Small intestine (tissue), 16 donors: ENCODE measurements at places on chromosomes 11 and 22.

GRCh38 chr11:57515332-57516060 lies at the start of gene SLC43A1:
Gene SLC43A1, minus strand, starts transcription at chr11:57515702. Its CDS starts 1,591 bp downstream, at chr11:57514111.
- DNase-seq, result peak; percentile 69

DNA sequence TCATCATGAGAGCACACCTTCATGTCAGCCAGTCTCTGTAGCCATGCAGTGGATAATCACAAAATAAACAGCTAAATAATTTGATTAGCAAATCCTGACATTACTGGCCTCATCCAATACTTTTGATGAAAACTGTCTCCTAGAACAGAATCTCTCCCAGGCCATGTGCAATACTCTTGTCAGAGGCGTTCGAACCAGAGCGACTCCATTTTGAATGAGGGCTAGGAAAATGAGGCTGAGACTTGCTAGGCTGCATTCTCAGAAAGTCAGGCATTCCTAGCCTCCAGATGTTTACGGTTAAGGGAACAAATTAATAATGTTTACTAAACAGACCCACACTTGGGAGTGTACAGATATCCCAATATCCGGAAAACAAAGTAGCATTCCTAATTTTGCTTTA lies 69.9 kb downstream of the FAM168A start:
- no peak for DNase-seq

GRCh38 chr22:30333707-30334087 lies 7.0 kb upstream of the TBC1D10A start:
- no peak for DNase-seq

GRCh38 chr11:32444186-32444585 lies 8.8 kb upstream of the WT1 start:
- DNase-seq, result no peak

DNA sequence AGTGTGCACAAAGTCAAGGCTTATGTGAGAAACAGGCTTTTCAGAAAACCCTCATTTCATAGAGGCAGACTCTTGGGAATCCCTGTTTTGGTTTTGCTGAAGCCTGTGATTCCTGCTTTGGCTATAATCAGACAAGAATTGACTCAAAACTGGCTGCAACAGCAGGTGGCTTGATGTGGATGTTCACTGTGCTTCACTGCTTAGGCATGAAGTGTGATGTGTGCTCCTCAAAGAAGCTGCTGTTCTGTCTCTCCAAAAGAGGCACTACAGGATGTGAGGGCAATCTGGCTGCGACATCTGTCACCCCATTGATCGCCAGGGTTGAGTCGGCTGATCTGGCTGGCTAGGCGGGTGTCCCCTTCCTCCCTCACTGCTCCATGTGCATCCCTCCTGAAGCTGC lies 103.5 kb downstream of the C11orf58 start:
- no peak for DNase-seq

DNA sequence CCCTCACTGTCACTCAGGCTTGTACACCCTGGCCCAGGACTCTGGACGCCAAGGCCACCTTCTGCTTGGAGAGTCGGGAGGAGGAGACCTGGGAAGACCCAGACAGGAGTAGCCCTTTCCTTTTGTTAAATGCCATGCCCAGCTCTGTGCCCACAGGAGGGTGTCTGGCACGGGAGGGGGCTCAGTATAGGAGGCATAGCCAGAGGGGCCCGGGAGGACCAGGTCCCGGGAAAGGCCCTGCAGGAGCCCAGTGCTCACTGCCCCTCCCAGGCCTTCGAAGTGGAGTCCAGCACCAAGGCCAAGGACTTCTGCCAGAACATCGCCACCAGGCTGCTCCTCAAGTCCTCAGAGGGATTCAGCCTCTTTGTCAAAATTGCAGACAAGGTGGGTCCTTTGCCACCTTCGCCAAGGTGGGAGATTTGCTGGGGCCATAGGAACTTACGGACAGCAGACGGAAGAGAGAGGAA lies 79.0 kb downstream of the MYO7A start:
- no peak for DNase-seq

GRCh38 chr11:110429731-110430266 lies at the start of gene FDX1:
Gene FDX1, plus strand, starts transcription at chr11:110429948. Its CDS starts 173 bp downstream, at chr11:110430121.
- DNase-seq, result peak; percentile 78

DNA sequence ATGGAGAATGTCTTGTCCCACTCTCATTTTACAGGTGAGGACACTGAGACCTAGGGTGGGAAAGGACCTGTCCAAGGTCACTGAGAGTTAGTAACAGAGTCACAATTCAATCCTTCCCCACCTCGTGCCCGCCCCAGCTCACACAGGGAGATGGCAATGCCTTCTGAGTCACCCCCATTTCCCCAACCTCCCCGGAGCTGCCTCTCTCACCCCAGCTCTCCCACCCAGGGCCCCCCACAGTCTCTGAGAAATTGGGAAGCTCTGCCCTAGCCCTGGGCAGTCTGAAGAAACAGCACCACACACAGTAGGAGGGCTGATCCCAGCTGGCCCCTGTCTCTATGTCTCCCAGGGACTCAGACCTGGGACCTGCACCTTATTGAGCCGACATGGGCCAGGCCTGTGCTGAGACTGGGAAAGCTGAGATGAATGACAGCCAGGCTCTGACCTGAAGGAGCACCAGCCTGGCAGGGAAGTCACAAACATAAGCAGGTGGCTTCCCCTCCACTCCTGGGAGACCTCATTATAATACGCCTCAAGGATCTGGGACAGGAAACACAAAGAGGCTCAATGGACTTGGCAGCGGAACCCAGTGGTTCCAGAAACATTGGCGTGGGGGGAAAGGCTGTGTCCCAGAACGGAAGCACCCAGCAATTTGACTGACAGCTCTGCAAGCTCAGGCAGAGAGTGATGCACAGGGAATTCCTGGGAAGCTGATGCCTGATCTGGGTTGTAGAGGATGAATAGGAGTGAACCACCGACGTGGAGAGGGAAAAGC lies 51.0 kb downstream of the CD6 start:
- no peak for DNase-seq

GRCh38 chr11:104873252-104873651 lies 25.0 kb downstream of the CASP12 start:
- DNase-seq, result no peak

DNA sequence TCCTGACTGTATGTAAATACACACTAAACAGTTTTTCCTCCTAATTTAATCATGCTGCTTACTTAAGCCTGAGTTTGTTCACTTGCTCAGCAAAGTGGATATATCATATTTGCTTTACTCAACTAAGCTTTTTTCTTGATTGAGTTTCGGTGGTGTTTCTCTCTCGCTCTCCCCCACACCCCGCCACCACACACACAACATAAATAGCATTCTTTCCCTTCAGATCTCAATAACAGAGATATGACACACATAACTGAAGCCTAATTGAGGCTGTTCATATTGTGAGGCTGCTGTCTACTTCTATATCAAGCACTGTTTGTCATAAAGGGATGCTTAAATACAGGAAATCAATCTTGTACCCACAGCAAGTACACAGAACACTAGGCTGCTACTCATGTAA lies 364.9 kb downstream of the FAT3 start:
- DNase-seq, result no peak

DNA sequence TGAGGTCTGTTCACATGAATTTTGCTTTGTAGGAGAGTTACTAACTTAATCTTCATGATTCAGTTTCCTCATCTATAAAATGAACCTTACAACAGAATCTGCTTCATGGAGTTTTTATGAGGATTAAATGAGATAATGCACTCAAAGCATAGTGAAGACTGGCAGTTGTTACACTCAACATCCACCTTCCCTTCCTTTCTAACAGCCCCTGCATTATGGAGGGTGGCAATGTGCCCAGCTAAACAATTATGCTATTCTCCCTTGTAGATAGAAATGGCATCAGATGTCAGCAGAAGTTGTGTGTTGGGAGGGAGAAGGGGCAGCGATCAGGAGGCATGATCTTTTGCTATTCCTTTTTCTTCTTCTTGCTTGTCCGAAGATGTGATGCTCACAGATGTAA lies 6.5 kb downstream of the POU2AF1 start:
- DNase-seq, result no peak

- DNase-seq, result no peak
Measured at GRCh38 chr22:31238057-31238456, 26.0 kb downstream of the LIMK2 start.

- DNase-seq, result no peak
Measured at GRCh38 chr11:70604221-70604620, 205.9 kb downstream of the CTTN start.

- peak; percentile 9 for DNase-seq
Measured at GRCh38 chr11:59923813-59924212, 14.4 kb upstream of the OOSP1 start.

DNA sequence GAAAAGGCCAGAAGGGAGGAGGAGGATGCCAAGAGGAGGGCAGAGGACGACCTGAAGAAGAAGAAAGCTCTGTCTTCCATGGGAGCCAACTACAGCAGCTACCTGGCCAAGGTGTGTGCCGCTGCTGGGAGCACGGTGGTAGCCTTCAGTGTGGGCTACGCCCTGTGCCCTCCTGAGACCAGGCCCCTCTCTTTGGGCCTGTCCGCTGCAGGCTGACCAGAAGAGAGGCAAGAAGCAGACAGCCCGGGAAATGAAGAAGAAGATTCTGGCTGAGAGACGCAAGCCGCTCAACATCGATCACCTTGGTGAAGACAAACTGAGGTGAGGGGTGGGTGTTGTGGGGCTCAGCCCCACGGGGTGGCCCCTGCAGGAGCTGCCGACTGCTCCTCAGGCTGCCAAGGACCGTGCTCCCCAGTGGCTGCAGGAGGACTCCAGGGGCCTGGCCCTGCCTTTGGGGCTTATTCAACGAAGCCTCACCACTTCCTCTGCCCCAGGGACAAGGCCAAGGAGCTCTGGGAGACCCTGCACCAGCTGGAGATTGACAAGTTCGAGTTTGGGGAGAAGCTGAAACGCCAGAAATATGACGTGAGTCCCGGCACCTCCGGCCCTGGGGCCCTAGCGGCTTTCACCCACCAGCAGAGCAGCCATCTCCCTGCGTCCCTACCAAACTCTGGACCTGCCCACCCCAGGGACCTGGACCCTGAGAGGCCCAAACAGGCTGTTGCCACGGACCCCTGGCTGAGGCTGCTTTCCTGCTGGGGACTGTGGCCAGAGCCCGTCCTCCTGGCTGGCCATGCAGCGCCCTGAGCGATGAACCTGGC lies 12.6 kb upstream of the MRPL23 start:
- no peak for DNase-seq

- DNase-seq, result no peak
Measured at GRCh38 chr22:19823191-19823901, 31.3 kb downstream of the GNB1L start.

DNA sequence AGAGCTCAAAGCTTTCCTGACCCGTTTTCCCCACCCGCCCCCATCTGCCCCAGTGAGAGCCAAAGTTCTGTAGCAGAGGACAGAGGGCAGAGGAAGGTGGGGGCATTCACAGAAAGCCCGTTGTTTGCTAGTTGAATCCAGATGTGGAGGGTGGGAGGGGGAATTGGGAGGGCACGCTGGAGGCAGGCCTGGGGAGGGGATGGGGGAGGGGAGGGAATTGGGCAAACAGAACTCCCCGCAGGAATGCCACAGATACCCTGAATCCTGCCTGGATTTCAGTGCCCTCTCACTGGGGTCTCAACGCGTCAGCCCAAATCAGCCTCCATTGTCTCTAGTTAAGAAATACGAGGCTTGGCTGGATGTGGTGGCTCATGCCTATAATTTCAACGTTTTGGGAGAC lies 12.9 kb upstream of the OAF start:
- no peak for DNase-seq

GRCh38 chr11:3807909-3808860 lies at the start of gene PGAP2:
Gene PGAP2, plus strand, starts transcription at chr11:3808560. Its CDS starts 2,700 bp downstream, at chr11:3811260.
- peak; percentile 91 for DNase-seq

DNA sequence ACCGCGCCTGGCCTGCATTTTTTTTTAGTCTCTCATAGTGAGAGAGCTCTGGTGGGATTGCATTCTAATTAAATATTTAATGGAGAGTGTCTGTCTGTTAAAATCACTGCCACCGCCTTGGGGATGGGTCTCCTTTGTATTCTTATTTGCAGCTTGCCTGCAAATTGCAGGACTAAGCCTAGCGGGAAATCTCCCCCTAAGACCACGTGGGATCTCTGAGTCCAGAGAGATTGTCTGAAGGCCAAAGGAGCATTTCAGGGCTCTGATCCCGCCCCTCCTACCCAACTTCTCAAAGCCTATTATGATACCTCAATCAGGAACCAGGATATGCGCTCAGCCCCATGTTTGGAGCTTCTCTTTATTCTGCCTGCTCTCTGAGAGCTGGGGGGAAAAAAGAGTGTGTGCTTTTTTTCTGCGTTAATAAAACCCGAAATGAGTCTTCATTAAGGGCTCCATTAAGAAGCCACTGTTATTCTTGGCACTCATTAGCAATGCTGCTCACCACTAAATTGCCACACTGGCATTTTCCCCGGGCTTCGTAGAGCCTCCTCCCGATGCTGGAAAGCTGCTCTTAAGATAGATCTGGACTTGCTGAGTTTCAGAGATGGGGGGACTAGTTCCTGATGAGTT lies 92.9 kb upstream of the THY1 start:
- no peak for DNase-seq

- no peak for DNase-seq
Measured at GRCh38 chr22:36064358-36064757, 35.7 kb upstream of the RBFOX2 start.

GRCh38 chr11:69874984-69875624 lies 55.9 kb upstream of the FGF3 start:
- DNase-seq, result no peak

DNA sequence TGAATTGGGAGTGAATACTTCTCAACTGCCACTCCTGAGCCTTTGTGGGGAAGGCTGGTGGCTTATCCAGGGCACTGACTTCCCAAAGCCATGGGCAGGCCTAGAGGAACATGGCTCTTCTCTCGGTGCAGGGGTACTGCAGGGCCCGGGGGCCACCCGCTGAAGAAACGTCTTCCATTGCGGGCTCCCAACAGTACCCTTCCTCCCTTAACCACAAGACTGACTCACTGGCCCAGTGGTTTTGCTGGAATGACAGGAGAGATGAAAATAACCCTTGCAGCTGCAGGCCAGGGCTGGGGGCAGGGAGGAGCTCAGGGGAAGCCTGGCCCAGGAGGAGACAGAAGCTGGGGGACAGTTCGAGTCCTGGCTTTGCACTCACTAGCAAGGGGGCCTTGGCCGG lies 13.5 kb downstream of the TXN2 start:
- DNase-seq, result no peak

DNA sequence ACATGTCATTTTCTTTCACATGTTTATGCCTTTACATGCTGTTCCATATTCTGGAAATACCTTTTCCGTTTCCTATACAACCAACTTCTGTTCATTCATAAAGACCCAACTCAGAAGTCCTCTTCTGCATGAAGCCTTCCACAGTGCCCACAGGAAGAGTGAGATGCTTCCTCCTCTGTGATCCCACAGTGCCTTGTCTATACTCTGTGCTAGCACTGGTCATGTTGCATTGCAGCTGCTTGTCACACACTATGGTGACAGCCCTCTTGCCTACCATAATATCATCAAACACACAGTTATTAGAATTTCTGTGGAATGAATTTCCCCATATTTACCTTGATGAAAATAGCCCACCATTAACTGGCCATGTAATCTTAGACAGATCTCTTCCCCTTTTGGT lies 8.9 kb downstream of the PARVA start:
- DNase-seq, result no peak

GRCh38 chr11:3160252-3161031 lies 4.7 kb downstream of the OSBPL5 start:
- DNase-seq, result peak; percentile 71

GRCh38 chr11:83477772-83478171 lies 191.6 kb upstream of the CCDC90B start:
- no peak for DNase-seq
